ENCODE measurements at places on chromosomes 11 and 22.

- DNase-seq = no peak
Measured at GRCh38 chr11:12729941-12730340, 55.7 kb downstream of the TEAD1 start.

DNA sequence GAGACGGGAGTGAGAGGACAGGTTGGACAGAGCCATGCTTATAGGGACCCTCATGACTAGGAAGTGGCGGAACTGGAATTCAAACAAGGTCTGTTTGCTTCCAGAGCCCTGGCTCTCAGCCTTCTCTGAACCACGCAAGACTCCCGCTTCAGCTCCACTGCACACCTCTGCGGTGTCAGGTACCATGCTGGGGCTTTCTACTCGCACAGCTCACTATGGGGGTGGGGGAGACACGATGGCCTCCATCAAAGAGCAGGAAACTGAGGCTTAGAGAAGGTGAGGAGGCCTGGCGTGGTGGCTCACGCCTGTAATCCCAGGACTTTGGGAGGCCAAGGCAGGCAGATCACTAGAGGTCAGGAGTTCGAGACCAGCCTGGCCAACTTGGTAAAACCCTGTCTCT is 14.2 kb downstream of the SUN2 start:
- no peak for DNase-seq

GRCh38 chr11:123188508-123189165 is 6.4 kb downstream of the CLMP start:
- no peak for DNase-seq

- no peak for DNase-seq
Measured at GRCh38 chr11:106679181-106679580, 339.1 kb downstream of the GUCY1A2 start.

DNA sequence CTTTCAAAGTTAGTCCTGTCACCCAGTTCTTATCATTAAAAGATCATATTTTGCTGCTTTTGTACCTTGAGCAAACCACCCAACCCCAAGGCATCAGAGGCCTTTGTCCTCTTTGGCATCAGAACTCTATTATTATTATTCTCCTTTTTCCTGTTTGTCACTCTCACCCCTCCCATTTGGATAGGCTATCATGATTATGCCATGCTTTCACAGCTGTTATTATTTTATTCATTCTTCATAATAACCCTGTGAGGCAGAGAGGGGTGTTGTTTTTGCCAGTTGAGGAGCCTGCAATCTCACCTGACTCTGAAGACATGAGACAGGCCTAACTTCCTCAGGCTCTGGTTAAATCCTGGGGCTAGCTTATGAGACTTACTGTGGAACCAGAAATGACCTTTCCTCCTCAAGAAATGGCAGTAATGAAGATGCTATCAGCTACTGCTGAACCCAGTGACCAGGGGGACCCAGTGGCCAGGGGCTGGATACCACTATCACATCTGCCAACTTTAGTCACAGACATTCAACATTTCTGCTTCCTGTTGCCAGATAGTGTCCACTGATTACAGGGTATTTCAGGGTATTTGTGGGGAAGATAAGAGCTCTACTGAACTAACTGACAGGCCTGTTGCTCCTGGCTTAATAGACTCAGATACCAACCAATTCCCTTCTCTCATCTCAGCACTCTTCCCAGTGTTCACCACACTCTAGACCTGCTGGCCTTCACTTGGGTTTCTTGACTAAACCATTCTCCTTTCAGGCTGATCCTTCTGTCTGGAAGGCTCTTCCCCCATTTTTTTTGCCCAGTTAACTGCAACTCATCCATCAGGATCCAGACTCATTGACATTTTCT is 11.8 kb upstream of the SWAP70 start:
- no peak for DNase-seq

DNA sequence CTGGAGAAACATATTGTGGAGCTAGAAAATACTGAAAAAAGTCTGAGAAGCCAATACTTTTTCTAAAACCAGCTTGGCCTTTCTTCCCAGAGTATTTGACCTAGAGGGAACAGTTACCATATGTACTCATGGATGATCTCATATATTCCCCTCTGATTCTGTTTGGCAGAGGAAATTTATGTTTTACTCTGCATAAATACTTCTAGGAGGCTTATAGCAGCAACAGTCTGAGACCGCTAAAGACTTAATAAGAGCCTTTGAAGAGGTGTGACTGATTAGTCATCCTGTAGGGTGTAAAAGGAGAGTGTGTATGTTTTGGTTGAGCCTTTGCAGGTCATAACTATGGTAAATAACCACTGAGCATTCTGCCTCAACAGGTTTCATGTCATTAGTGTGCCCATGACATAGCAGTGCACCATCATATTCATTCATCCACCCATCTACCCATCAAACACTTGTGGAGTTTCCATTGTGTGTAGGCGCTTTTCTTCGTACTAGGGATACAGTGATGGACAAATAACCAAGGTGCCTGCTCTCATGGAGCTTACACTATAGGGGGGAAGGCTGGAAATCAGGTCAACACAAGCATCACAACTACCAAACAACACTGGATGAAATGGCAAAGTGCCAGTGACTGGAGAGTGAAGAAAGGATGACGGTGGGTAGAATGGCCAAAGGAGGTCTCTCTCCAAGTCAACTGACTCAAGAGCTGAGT is 44.5 kb downstream of the TRAF6 start:
- no peak for DNase-seq

DNA sequence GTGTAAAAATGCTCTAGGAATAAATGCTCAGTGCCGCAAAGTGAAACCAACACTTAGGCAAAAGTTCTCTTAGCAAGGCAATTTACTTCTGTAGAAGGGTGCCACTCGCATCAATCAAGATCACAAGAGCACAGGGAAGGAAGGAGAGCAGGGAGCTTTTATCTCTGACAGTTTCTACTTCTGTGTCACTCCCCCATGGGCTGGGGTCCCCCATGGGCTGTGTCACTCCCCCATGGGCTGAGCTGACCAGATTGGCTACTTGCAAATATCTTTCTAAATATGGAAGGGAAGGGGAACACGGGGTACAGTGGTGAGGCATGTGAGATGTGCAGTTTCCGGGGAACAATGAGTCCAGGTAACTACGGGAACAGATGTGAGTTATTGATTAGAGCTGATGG is 397 bp downstream of the OR52N2 start:
- no peak for DNase-seq

Measured in right atrium auricular region (tissue), 2 donors.